ENCODE measurements at places on chromosomes 5 and 9.

DNA sequence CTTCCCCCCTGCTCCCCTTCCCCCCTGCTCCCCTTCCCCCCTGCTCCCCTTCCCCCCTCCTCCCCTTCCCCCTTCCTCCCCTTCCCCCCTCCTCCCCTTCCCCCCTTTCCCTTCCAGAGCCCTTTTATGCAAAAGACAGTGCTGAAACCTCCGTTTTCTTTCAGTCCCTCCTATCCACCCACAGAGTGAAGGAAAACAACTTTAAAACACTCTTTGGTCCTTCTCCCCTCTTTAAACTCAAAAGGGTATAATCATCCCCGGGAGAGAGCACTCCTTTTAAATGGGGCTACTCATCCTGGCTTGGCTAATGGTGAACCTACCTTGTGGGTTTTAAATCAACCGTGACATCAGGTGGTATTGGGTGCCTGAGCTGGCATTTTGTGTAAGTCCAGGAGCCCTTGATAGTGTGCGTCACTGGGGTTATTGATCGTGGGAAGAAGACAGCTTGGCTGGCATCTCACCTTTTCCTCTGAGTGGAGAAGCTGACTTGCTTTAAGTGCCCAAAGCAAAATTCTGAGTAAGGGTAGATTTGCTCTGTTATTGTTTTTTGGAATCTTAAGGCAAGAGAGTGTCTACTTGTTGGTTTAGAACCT, 2.7 kb downstream of the LARP1 start:
- H3K27me3 ChIP-seq = no peaks in the 10 kb centered on the region

DNA sequence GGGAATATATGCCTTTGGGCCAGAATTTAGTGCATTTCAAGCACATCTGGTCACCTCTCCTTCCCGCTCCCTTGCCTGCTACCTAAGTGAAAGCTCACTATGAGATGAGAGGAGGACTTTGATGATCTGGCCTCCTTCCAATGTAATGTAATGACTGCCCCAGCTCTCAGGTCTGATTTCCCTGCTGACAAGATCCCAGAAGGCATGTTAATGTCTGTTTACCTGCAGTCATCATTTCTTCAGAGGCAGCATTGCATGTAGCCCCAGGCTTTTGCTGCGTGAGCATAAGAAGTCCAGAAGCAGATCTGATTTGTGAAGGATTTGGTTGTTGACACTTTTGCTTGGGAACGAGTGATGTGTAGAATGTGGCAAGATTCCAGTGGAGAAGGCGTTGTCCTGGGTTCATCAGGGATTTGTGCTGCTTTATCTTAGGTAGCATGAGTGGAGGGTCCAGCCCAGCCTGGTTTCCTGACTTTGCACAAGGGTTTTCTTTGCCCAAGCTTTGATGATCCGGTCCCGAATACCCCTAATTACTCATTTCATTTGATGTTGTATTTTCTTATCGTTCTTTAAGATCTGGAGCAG, 192.7 kb downstream of the GOLPH3 start:
- no peaks in the 10 kb centered on the region for H3K36me3 ChIP-seq
- no peaks in the 10 kb centered on the region for H3K27me3 ChIP-seq
- no peak overlapping the region for H3K27ac ChIP-seq
- H3K4me1 ChIP-seq = peaks cover 8% of the 10 kb centered on the region
- DNase-seq = no peak

- peaks cover 9% of the 10 kb centered on the region for H3K27me3 ChIP-seq
- H3K27ac ChIP-seq = no peak overlapping the region
- peaks cover 5% of the 10 kb centered on the region for H3K36me3 ChIP-seq
- H3K4me3 ChIP-seq = no peak overlapping the region
- H3K4me1 ChIP-seq = peaks cover 10% of the 10 kb centered on the region
These were observed 18.2 kb downstream of the GFPT2 start for GRCh38 chr5:180334751-180335613.

GRCh38 chr5:146192571-146193043, 10.2 kb upstream of the LARS1 start:
- peaks cover 11% of the 10 kb centered on the region for H3K27me3 ChIP-seq
- DNase-seq = no peak
- H3K36me3 ChIP-seq = no peaks in the 10 kb centered on the region
- no peaks in the 10 kb centered on the region for H3K4me1 ChIP-seq
- no peak overlapping the region for H3K4me3 ChIP-seq

DNA sequence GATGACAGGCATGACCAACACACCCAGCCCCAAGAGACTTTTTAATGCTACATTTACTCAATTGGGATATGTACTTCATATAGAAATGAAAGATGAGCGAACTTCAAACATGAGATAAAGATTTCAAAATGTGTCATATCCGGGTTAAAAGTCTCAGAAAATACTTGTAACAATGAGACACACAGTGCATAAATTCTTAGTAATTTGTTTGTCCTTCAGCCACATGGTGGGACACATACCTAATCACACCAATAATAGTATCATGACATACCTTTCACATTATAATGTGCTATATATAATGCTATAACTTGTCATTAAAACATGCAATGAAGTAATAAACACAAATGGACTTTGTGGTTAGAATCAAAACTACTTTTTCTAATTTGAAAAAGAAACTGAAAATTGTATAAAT, 204.7 kb upstream of the RFX3 start:
- no peak overlapping the region for H3K27ac ChIP-seq
- peaks cover 11% of the 10 kb centered on the region for H3K4me1 ChIP-seq
- no peak overlapping the region for H3K4me3 ChIP-seq
- no peaks in the 10 kb centered on the region for H3K36me3 ChIP-seq
- no peak for DNase-seq

GRCh38 chr5:147483961-147484707, 25.7 kb downstream of the DPYSL3 start:
- DNase-seq = no peak
- H3K4me1 ChIP-seq = peaks cover 32% of the 10 kb centered on the region
- peaks cover 4% of the 10 kb centered on the region for H3K27me3 ChIP-seq
- H3K4me3 ChIP-seq = peak overlapping the region; percentile 19
- no peak overlapping the region for H3K27ac ChIP-seq
- H3K36me3 ChIP-seq = no peaks in the 10 kb centered on the region

DNA sequence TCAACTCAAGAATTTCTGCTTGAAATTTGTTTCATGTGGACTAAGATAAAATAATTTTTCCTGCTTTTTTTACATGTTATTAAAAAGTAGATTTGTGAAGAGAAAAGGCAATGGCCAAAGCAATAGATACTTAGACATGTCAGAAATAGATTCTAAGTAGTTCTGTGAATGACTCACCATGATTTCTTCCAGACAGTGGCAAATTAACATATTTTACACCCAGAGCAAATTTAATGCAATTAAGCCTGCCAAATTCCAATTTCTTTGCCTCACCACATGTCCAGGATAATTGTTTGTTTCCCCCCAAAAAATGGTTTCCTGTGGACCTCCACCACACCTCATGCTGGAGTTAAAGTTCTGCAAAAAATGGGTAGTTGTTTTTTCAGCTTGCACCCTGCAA, 651.4 kb downstream of the CETN3 start:
- H3K4me3 ChIP-seq = no peak overlapping the region
- no peak for DNase-seq
- H3K27me3 ChIP-seq = no peaks in the 10 kb centered on the region
- H3K36me3 ChIP-seq = no peaks in the 10 kb centered on the region
- H3K4me1 ChIP-seq = no peaks in the 10 kb centered on the region

DNA sequence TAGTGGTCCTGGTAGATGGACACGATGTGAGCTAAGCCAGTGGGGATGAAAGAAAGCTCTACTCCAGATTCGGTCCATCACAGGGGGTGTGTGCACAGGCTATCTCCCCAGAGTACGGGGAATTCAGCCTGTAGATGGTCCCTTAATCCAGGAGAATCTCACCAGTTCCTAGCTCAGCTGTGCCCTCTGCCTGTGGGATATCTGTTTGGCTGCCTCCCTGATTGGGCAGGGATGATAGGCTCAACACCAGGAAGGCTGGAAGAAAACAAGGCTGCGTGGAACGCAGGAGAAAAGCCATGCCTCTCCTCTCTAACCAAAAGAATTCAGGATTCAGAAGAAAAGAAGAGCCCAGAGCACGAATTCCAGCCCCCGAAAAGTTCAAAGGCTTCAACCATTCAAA, 40.9 kb downstream of the VLDLR start:
- H3K27ac ChIP-seq = no peak overlapping the region
- peaks cover 2% of the 10 kb centered on the region for H3K27me3 ChIP-seq
- H3K4me1 ChIP-seq = peaks cover 13% of the 10 kb centered on the region
- no peak for DNase-seq
- no peak overlapping the region for H3K4me3 ChIP-seq

GRCh38 chr9:89053301-89053700, 62.0 kb downstream of the S1PR3 start:
- H3K27me3 ChIP-seq = no peaks in the 10 kb centered on the region
- H3K36me3 ChIP-seq = no peaks in the 10 kb centered on the region
- no peak overlapping the region for H3K4me3 ChIP-seq
- no peaks in the 10 kb centered on the region for H3K4me1 ChIP-seq
- H3K27ac ChIP-seq = no peak overlapping the region
- no peak for DNase-seq

DNA sequence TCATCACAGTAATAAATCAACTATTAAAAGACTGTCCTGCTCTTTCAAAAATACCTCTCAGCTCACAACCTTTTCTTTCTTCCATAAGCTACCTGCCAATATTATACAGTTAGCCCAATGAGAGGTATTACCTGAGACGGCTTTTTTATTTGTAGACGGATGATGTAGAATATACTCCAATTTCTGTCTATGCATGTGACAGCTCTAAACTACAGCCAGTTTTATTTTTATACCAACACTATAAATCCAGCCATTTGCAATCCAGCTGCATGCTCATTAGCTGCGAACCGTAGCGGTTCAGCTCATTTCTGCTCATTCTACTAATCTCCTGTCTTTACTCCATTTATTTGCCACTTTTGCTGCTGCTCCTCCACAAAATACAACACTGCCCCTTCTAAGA, 51.2 kb downstream of the TBCA start:
- no peak overlapping the region for H3K4me3 ChIP-seq
- H3K36me3 ChIP-seq = peaks cover 3% of the 10 kb centered on the region
- no peak for DNase-seq
- H3K27me3 ChIP-seq = no peaks in the 10 kb centered on the region

DNA sequence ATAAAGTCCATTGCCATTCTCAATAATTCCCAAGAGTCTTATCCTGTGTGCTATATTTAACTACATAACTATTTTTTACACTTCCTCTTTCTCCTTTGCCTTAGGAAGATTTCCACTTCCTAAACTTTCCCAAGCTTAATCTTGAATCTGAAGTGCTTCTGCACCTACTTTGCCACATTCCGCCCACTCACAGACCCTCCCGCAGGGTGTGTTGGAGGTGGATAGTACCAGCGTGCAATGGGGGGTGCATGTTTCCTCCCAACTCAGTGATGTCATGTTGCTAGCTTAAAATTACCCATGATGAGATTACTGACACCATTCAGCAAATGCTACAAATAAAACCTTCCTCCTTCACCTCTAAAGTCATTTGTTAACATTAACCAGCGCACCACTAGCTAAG, 460.2 kb downstream of the NR2F1-AS1 start:
- DNase-seq = no peak
- no peak overlapping the region for H3K4me3 ChIP-seq
- no peak overlapping the region for H3K27ac ChIP-seq
- H3K36me3 ChIP-seq = no peaks in the 10 kb centered on the region
- peaks cover 13% of the 10 kb centered on the region for H3K4me1 ChIP-seq

GRCh38 chr5:142770650-142771609, 753 bp downstream of the ARHGAP26 start:
- H3K4me1 ChIP-seq = peaks cover 7% of the 10 kb centered on the region
- no peak for DNase-seq
- peak overlapping the region; percentile 94 for H3K4me3 ChIP-seq
- H3K36me3 ChIP-seq = no peaks in the 10 kb centered on the region
- peak overlapping the region; percentile 82 for H3K27ac ChIP-seq
- H3K27me3 ChIP-seq = peaks cover 30% of the 10 kb centered on the region

- H3K4me3 ChIP-seq = peak overlapping the region; percentile 95
- peaks cover 5% of the 10 kb centered on the region for H3K27me3 ChIP-seq
- no peak for DNase-seq
These were observed 9.9 kb upstream of the PCDHB2 start for GRCh38 chr5:141084487-141084989.

- H3K36me3 ChIP-seq = no peaks in the 10 kb centered on the region
- H3K27me3 ChIP-seq = peaks cover 13% of the 10 kb centered on the region
- no peak for DNase-seq
- H3K27ac ChIP-seq = no peak overlapping the region
These were observed 381.4 kb downstream of the GADD45G start for GRCh38 chr9:89986190-89986589.

DNA sequence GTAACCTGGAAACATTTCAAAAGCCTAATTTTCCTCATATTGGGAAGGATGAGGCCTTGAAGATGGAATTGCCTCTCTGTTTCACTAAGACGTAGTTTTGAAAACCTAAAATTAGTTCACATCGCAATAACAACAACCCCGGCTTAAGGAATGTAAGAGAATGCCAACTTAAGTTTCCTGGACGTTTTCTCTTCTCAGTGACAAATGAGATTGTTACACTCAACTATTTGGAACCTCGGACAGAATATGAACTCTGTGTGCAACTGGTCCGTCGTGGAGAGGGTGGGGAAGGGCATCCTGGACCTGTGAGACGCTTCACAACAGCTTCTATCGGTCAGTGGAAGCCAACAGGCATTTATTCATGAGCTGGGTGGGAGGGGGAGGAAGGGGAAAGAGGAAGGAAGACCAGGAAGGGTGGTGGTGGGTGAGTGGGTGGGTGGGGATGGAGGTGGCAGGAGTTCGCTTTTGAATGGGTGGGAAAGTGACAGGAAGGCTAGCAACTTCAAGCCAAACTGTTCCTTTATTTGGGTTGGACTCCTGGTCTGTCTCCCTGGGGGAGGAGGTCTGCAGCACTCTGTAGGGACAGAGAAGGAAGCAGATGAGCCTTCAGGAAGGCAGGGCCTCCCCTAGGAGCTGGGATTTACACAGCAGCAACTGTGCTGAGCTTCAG, 83.4 kb downstream of the TEK start:
- no peaks in the 10 kb centered on the region for H3K4me1 ChIP-seq
- H3K36me3 ChIP-seq = no peaks in the 10 kb centered on the region
- no peak for DNase-seq

- H3K27me3 ChIP-seq = no peaks in the 10 kb centered on the region
- H3K4me1 ChIP-seq = peaks cover 13% of the 10 kb centered on the region
- H3K27ac ChIP-seq = no peak overlapping the region
- DNase-seq = no peak
These were observed 160.0 kb downstream of the CCDC192 start for GRCh38 chr5:127863161-127863560.
